Left kidney (tissue), 8 donors: ENCODE measurements at places on chromosomes 16 and 17. TPM values are rescaled to one million over a fixed set of nuclear protein-coding genes. Genes with fewer than 3 reads are reported as not detected.

GRCh38 chr16:77868478-77868877 lies 80.1 kb downstream of the VAT1L start:
- no peak for DNase-seq

- DNase-seq, result peak; percentile 14
These were observed 332.0 kb downstream of the XYLT1 start for GRCh38 chr16:17138801-17139200.

MYOCD gene
- polyA plus RNA-seq, result 8.2 TPM

DNA sequence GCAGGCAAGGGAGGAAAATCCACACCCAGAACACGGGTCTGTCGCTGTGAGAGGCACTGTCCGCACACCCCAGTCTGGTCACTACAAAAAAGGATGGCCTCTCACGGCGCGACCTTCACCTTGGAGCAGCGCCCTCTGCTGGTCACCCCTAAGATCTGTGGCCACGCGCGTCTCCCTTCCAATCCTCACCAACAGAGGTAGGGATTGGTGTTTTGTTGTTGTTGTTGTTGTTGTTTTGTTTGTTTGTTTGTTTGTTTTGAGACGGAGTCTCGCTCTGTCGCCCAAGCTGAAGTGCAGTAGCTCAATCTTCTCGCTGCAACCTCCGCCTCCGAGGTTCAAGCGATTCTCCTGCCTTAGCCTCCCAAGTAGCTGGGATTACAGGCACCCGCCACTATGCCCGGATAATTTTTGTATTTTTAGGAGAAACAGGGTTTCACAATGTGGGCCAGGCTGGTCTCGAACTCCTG lies 15.0 kb upstream of the C17orf58 start:
- DNase-seq, result no peak

HBQ1 gene
- not detected for polyA plus RNA-seq
